ENCODE measurements at places on chromosomes 1 and 21. TPM values are rescaled to one million over a fixed set of nuclear protein-coding genes. Genes with fewer than 3 reads are reported as not detected.

The PTCH2 gene
- 11.8 TPM for polyA plus RNA-seq

The PIGP gene
- polyA plus RNA-seq, result 33.3 TPM

The C1orf74 gene
- 2.2 TPM for polyA plus RNA-seq

The TNFSF18 gene
- not detected for polyA plus RNA-seq

The SLFNL1 gene
- 0.68 TPM for polyA plus RNA-seq

The IL19 gene
- polyA plus RNA-seq, result not detected

The KPRP gene
- not detected for polyA plus RNA-seq

The PCP4L1 gene
- polyA plus RNA-seq, result 0.38 TPM

The HMGCS2 gene
- 0.13 TPM for polyA plus RNA-seq

The LCE5A gene
- polyA plus RNA-seq, result not detected

The TTC22 gene
- 0.07 TPM for polyA plus RNA-seq

The FCN3 gene
- 0.47 TPM for polyA plus RNA-seq

The USP21 gene
- 26.4 TPM for polyA plus RNA-seq

The SYDE2 gene
- polyA plus RNA-seq, result 8.2 TPM

The LRRN2 gene
- polyA plus RNA-seq, result 4.3 TPM

The SLAMF1 gene
- not detected for polyA plus RNA-seq

The ZNF593OS gene
- polyA plus RNA-seq, result 1.1 TPM

The DNAJC28 gene
- 3.8 TPM for polyA plus RNA-seq

The ARHGAP30 gene
- polyA plus RNA-seq, result 2.9 TPM

The SPRR3 gene
- not detected for polyA plus RNA-seq

The NTRK1 gene
- 0.87 TPM for polyA plus RNA-seq

Data from muscle of back (tissue), 13 donors.